Mammary epithelial cell (primary cell): ENCODE measurements at places on chromosomes 3 and 15. TPM values are rescaled to one million over a fixed set of nuclear protein-coding genes. Genes with fewer than 3 reads are reported as not detected.

The DNAH1 gene
- total RNA-seq: 1.5 and 2.1 TPM in 2 replicates

The LRRC31 gene
- not detected for total RNA-seq

The ZNF80 gene
- total RNA-seq: not detected

The BCL6 gene
- 26.8 TPM for total RNA-seq

The CA12 gene
- total RNA-seq: 66.8 and 174 TPM in 2 replicates

The PRR20G gene
- total RNA-seq: not detected in 2 replicates

The SERINC4 gene
- 0.17 TPM for total RNA-seq

The IQCH gene
- total RNA-seq: 4.9 and 6.8 TPM in 2 replicates

The SLC9C1 gene
- 1.7 TPM for total RNA-seq

The WDR49 gene
- total RNA-seq: 0.67 TPM

The SCG5 gene
- total RNA-seq: 1.8 and 3.6 TPM in 2 replicates

The RBP2 gene
- not detected for total RNA-seq

The SMCO1 gene
- not detected for total RNA-seq

The FILIP1L gene
- total RNA-seq: 7.0 and 7.4 TPM in 2 replicates
